ENCODE measurements at places on chromosomes 16 and 17.

DNA sequence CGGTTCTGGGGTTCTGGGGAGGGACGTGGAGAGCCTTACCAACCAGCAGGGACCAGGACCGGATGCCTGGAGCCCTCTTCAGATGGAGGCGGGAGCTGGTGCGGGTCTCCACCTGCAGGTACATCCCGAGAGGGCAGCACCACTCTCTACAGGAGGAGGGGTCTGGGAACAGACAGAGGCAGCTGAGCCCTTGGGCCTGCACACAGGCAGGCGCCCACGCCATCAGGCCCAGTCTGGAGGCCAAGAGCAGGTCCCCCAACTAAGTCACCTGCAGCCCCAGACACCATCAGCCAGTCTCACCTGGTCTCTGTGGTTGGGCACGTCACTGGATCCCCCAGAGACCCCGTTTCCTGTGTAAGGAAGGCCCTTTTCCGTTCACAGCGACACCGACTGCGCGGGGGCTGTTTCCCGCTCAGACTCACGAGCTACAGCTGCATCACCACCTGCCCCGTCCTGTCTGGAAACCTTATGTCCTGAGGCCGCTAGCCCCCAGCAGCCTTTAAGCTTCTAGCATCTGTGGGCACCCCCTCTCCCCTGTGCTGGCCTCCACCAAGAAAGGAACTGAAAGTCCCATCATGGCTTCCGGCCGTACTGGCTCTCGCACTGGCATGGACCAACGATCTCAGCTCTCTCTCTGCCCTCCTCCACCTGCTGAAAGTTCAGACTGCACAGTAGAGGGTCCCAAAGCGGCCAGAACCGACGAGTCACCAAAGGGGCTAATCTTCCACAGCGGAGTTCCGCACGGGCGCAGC is 1.2 kb downstream of the CYBC1 start:
- DNase-seq, result peak; percentile 27

DNA sequence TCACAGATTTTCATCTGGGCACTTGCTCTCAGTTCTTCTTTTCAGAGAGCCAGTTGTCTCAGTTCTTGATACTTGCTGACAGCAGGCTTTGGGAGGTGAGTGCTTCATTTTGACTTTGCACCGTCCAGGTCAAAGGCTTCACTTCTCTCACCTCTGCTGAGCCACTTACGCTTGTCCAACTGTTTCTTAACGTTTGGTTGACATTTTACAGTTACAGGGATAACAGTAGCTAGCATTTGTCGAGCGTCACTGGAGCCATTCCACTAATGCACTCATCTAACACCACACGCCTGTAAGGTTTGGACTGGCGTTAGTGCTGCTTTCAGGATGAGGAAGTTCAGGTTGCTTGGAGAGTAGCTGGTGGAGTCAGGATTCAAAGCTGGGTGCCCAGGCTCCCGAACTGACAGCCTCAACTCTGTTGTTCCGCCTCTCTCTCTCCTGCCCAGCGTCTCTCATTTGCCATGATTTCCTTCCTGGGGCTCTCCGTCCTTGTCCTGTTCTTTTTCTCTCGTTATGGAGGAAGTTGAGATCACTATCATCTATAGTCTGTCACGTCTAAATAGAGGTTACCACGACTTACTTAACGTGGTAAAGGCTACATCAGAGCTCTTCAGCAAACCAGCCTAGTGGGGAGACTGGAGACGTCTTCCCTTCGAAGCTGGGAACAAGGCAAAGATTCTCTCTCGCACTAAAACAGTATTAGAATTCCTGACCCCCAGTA is 220.8 kb downstream of the RPTOR start:
- no peak for DNase-seq

GRCh38 chr16:81714583-81714982 is 64.5 kb upstream of the PLCG2 start:
- DNase-seq, result no peak

DNA sequence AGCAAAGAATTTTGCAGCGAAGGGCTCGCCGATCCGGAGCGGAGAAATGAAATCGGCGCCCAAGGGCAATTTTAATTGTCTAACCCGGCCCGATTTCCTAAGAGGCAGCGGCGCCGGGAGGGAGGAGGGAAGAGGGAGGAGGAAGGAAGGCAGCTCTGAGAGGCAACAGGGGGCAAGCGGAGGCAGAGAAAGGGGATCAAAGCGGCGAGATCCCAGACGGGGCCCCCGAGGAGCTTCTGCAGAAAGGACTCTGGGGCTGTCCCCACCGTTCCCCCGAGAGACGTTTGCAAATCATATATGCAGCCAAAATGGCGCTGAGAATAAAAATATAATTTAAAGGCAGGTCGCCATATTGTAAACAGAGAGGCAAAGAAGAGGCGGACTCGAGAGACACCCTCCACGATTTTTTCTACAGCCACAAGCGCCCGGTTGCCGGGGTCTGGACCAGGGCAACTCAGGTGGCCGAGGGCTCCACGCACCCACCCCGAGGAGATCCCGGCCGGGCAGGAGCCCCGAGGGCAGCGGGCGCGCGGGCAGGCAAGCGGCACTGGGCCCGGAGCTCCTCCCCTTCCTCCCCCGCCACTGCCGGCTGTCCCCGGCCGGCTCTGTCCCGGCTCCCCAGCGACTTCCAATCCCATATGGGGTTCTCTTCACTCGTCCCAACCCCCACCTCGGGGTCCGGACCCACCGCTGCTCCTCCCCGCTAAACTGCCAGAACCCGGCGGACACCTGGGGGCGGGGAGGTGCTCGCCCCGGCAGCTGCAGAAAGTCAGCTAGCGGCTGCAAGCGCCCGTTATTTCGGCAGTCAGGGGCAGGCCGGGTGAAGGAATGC is 1.9 kb downstream of the PHF12 start:
- DNase-seq, result peak; percentile 81

DNA sequence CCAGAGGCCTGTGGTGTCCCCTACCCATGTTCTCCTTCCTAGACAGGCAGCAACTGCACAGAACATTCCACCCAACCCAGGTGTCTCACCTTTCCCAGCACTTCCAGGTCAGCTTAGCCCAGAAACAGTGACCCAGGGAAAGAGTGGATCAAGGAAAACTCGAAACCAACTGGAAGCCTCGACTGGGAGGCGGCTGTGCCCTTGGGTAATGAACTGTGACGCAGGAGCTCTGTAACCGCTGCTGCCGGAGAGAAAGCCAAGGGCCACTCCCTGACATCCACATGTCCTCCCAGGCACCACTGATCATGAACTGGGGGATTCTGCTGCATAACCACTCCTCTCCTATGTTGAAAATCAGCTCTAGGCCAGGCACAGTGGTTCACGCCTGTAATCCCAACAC is 34.4 kb downstream of the WDR59 start:
- no peak for DNase-seq

DNA sequence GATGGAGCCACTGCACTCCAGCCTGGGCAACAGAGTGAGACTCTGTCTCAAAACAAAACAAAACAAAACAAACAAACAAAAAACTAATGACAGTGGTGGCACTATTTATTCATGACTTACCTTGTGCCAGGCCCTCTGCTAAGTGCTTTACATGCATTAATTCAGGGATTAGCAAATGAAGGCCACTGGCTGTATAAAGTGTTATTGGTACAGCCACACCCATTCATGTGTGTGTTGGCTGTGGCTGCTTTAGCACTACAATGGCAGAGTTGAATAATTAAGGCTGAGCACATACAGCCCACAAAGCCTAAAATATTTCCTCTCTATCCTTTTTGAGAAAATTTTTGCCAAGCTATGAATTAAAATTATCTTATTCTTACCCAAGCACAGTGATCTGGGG is 531.8 kb upstream of the CDH5 start:
- DNase-seq, result no peak

GRCh38 chr16:50900391-50900942 is 158.6 kb downstream of the CYLD start:
- DNase-seq, result no peak

DNA sequence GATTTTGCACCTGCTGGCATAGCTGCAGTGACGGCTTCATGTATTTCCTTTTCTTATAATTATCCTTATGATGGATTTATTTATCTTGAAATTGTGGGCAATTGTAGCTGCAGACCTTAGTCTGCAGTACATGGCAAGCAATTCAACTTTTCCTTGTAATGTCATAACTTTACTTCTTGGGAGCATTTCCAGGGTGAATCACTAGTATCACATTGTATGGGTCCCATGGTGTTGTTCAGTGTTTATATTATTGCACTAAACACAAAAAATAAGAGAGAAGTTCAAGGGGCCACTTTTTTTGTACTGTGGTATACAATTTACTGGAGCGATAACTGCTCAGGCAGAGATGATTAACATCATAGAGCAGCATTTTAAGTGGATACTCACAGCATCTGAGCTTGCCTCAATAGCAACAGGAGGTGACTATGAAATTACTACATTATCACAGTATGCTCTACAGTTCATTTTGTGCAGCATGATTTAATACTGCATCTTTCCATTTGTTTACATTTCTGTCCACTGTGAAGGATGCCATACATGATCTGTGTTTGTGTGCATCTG is 169.5 kb downstream of the STX8 start:
- no peak for DNase-seq

DNA sequence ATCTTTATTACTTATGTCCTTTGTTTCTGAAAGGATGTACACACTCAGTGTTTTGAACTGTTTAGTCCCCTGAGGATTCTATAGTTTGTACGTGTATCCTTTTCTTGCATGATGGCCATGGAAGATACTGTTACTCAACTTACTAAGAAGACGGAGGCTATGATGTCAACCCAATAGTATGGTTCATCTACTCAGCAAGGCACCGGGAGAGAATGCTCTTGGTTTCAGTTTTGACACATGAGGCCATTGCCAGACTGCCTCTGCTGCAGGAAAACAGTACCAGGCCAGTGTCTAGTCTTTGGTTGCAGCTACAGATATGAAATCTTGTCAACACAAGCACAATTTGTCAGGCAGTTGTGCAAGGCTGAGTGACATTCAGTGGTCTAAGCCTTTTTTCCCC is 134.5 kb downstream of the MRTFB start:
- DNase-seq, result no peak

- no peak for DNase-seq
Measured at GRCh38 chr17:5902181-5903140, 167.7 kb upstream of the WSCD1 start.

DNA sequence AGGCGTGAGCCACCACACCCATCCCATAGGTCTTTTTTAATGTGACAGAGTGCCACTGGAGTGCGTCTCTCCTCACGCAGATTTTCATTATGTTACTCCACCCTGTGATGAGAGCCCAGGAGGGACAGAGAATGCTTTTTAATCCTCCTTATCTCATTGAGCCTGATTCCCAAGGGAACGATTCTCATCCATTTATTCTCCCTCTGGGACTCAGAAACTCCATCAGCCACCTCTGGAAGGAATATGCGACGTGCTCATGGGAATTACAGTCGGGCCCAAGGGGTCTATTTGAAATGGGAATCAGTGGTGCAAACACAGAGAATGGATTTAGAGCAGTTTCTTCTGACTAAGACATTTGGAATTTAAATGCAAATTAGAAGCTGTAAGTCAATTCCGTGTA is 155.9 kb upstream of the HSBP1 start:
- DNase-seq, result no peak

GRCh38 chr16:52089476-52089875 is 457.5 kb downstream of the TOX3 start:
- DNase-seq, result no peak

DNA sequence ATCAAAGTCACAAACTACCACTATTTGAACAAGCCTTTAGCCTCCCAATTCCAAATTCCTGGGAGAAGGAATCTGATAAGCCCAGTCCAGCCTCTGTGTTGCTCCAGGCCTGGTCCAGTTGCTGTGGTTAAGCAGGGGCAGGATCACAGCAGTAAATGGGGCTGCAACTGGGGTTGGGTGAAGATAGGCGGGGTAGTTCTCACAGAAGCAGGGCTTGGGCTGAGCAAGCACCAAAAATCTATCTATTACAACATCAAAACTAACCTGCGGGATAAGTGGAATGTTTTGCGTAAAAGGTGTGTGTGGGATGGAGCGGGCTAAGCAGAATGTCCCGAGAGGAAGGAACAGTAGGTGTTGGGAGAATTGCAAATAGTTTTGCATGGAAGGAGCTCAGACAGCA is 23.0 kb upstream of the RNF135 start:
- DNase-seq, result no peak

GRCh38 chr16:84348386-84348888 is 19.9 kb upstream of the ATP2C2 start:
- DNase-seq, result peak; percentile 2

- DNase-seq, result no peak
Measured at GRCh38 chr17:78231991-78232858, 794 bp downstream of the TMEM235 start.

DNA sequence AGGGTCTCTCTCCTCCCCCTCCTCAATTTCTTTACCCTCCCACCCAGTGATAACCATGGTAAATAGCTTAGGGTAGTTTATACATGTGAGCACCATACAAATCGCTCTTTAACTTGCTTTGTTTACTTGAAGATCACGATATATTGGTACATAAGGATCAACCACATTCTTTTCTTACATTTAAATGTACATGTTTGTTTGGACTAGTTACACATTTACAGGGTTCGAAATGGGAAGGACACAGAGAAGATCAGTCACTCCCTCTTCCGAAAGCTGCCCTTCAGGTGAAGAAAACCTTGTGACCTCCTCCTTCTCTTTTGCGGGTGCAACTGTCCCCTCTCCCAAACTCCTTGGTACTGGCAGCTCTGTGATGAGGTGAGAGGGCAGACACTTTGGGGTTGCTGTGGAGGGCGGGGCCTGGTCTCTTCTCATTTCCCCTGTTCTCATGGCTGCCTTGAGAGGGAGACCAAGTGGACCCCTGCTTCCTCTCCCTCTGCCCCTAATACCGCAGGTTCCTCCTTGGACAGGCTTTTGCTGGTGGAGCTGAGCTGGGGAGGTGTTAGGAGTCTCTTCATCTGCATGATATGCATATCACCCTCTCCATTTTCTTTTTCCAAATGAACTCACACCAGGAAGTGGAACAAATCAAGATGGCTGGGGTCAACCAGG is 4.7 kb upstream of the PIK3R6 start:
- DNase-seq, result no peak

DNA sequence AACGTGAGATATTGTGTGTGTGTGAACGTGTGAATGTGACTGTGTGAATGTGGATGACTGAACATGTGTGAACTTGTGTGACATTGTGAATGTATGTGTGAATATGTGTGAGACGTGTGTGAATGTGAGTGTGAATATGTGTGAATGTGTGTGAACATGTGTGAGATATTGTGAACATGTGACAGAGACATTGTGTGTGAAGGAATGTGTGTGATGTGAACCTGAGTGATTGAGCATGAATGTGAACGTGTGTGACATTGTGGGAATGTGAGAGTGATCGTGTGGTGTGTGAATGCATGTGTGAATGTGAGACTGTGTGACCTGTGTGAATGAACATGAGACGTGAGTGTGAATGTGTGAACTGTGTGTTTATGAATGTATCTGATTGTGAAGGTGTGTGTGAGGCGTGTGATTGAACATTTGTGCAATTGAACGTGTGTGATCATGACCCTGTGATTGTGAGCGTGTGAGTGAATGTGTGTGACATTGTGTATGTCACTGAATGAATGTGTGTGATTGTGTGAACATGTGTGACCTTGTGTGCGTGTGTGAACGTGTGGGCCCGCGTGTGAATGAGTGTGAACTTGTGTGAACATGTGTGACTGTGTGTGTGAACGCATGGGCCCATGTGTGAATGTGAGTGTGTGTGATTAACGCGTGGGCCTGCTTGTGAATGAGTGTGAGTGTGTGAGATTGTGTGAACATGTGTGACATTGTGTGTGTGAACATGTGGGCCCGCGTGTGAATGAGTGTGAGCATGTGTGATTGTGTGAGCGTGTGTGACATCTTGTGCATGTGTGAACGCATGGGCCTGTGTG is 23.2 kb upstream of the GSE1 start:
- DNase-seq, result no peak

GRCh38 chr16:50696575-50697420 is 3.4 kb downstream of the NOD2 start:
- DNase-seq, result peak; percentile 85

- DNase-seq, result no peak
Measured at GRCh38 chr16:693766-694165, 3.6 kb upstream of the WDR24 start.
